ENCODE measurements at places on chromosomes 3 and 15. TPM values are rescaled to one million over a fixed set of nuclear protein-coding genes. Genes with fewer than 3 reads are reported as not detected.

- H3K27ac ChIP-seq: peak overlapping the region; percentile 88
- H3K27me3 ChIP-seq: no peaks in the 10 kb centered on the region
- no peaks in the 10 kb centered on the region for H3K36me3 ChIP-seq
- H3K4me1 ChIP-seq: peaks cover 9% of the 10 kb centered on the region
- H3K4me3 ChIP-seq: peak overlapping the region; percentile 71
Measured at GRCh38 chr15:68228143-68228970, 1.2 kb downstream of the CLN6 start.

DNA sequence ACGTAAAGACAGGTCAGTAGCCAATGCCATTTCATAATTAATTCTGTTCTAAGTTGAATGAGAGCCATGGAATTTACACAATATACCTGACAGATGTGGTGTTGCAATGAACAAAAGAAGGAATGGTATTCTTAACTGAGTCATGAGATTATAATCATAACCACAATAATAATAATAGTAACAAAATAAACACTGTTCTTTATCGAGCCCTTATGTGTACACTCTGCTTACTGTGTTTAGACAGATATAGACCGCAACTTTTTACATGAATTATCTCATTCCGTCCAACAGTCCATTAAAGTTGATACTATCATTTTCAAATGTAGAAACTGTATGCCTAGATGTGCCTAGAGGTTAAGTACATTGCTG lies 28.2 kb upstream of the SCAANT1 start:
- H3K4me1 ChIP-seq: no peaks in the 10 kb centered on the region
- no peak overlapping the region for H3K4me3 ChIP-seq
- H3K36me3 ChIP-seq: no peaks in the 10 kb centered on the region
- DNase-seq: no peak

Gene CRELD1
- 52.4 TPM for total RNA-seq

GRCh38 chr3:9957214-9957613 lies 5.0 kb upstream of the PRRT3 start:
- no peak overlapping the region for H3K4me3 ChIP-seq
- H3K4me1 ChIP-seq: no peaks in the 10 kb centered on the region
- no peaks in the 10 kb centered on the region for H3K27me3 ChIP-seq
- no peak overlapping the region for H3K27ac ChIP-seq

- DNase-seq: no peak
- H3K4me3 ChIP-seq: no peak overlapping the region
- no peaks in the 10 kb centered on the region for H3K4me1 ChIP-seq
- H3K36me3 ChIP-seq: no peaks in the 10 kb centered on the region
- no peaks in the 10 kb centered on the region for H3K27me3 ChIP-seq
Measured at GRCh38 chr3:50212502-50212901, 7.4 kb downstream of the SLC38A3 start.

Gene CALML4
- total RNA-seq: 5.3 TPM
